SJCRH30 (cell line): ENCODE measurements at places on chromosomes 2 and 18. TPM values are rescaled to one million over a fixed set of nuclear protein-coding genes. Genes with fewer than 3 reads are reported as not detected.

USP14 gene
- 23.1 and 24.9 TPM in 2 replicates for total RNA-seq

GRCh38 chr18:61679836-61680235, 213.0 kb downstream of the RNF152 start:
- no peak for DNase-seq

GRCh38 chr2:107174171-107174570, 288.2 kb upstream of the ST6GAL2 start:
- peak; percentile 22 for DNase-seq

SLC9A4 gene
- total RNA-seq, result 0.04 TPM in 1 of 2 replicates, not detected in the other

DNA sequence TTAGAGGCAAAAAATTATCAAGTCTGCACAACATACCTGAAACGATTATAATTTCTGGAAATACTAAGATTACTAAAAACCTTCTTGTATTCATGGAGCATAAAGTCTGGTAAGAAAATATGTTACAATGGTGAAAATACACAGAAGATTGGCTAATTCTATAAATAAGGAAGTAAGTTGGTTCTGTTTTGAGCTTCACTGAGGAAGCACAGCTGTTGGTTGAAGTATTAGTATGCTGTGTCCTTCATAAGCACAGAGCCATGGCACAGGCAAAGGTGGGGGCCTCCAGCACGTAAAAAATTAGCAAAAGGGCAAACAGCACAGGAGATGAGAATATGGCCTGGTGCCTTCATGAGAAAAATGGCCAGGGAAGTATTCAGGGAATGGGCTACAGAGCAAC, 40.4 kb upstream of the ANKRD62 start:
- no peak for DNase-seq

NFATC1 gene
- total RNA-seq, result 4.9 and 5.7 TPM in 2 replicates

- no peak for DNase-seq
These were observed 11.3 kb downstream of the SPR start for GRCh38 chr2:72898585-72898906.

DNA sequence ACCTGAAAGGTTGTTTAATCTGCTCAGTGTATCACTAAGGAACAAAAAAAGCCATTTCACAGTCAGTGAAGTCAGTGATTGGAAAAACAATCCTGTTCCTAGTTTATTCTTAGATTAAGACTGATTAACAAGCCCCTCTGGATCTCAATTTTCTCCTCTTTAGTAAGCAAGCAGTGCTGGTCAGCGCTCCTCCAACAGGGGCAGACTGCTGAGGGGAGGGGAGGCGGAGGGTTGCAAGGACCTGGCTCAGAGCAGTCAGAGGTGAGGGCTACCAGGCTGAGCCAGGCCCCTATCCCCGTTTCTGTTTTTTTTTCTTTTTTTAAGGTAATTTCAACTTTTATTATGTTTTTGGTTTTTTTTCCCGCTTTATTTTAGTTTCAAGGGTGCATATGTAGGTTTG, 24.7 kb upstream of the KCNS3 start:
- no peak for DNase-seq

DNA sequence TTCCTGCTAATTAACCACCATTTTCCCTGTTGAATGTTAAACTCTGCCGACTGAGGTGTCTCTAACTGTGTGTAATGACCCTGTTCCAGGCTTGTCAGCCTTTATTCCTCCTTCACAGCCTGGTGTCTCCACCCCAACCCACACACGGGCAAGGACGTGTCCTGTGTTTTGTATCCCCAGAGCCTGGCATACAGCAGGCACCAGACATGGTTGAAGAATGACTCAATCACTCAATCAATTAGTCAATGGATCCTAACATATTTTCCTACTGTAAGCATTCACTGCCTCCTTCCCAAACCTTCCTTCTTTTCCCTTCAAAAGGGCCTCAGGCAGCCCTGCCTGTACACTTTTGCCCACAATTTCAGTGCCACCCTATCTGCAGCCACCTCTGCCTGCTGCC, 2.7 kb upstream of the TNS1 start:
- DNase-seq, result no peak

- peak; percentile 67 for DNase-seq
These were observed 5.3 kb upstream of the CYP27C1 start for GRCh38 chr2:127225186-127225960.

DNA sequence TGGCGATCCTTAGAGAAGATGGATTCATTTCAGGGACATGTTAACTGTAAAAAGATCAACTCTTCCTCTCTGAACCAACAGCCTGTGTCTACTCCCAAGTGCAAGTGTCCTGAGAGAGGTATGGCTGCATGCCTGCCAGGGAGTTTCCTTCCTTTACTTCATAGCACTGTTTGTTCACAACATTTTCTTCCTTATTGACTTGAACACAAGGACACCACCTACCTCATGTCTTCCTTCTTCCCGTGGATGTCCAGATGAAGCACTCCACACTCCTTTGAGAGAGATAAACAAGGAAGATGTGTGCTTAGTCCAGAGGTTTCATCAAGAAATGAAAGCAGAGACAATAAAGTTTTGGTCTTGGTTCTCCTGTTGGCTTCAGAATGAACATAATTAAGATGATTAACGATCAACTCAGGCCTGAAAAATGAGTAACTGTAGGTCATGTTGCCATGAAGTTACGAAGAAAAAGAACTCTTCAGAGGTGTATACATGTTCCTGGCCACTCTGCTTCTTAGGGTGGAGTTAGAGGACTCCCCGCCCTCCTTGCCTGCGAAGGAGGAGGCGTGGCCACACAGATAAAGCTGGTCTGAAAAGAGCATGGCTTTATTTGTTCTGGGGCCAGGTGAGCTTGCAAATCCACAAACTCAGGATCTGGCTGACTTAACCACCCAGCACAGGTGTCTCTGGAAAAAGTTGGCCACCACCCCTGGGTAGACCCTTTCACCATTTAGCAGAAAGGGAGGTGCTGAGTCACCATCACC, 155.0 kb upstream of the KCTD1 start:
- no peak for DNase-seq

DNA sequence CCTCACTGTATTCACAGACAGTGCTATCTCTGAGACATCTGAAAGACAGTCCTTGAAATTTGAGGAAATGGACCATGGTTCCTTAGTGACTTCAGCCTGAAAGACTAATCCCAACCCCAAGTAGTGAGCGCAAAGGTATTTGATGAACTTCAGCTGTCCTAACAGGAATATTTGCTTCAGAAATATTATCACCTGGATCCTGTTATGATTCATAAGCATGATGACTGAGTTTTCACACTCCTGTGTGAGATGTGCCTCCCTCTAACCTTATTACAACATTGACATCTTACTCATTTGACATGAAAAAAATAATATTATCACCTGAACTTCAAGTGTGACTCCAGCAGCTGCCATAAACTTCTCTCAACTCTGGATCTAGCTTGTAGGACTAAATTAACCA, 11.6 kb upstream of the MRPL19 start:
- DNase-seq, result no peak

- DNase-seq, result no peak
These were observed 59.0 kb downstream of the BARD1 start for GRCh38 chr2:214750529-214750928.

DNA sequence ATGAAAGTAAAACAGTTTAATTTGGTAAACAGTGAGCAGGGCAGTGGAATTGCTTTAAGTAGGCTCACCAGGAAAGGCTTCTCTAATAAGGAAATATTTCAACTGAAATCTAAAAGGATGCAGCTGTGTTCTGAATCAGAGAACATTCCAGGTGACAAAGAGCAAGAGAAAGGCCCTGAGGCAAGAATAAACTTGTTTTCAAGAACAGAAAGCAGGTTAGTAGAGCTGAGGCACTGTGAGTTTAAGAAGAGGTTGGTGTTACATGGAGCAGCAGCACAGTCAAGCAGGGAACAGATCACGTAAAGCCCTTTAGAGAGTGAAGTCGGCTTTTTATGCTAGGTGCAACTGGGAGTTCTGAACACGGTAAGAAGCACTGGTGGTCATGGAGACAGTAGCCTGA, 57.0 kb upstream of the SCN1A start:
- no peak for DNase-seq

PRKAG3 gene
- total RNA-seq, result 0.13 and 0.16 TPM in 2 replicates

DNA sequence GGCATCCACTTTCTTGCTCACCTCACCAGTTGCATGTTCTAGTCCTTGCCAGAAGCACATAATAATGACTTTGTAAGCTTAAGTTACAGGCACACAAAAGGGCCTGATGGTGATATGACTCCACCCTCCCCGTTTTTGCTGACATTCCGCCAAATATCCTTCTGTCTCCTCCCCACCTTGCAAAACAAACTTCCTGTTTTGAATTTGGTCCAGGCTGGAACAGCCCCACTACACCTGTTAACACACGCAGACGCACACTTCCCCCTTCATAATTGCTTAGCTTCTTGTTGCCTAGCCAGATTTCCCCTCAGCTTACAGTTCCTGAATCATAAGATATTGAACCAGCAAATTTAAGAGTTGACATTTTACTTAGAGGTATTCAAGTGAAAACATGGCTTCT, at the start of gene MGAT5:
Gene MGAT5, plus strand, starts transcription at position 269 of the 400 bp plus-strand sequence. CDS start 332 bp downstream, outside the sequence.
- DNase-seq, result no peak

- no peak for DNase-seq
These were observed 15.0 kb downstream of the RND3 start for GRCh38 chr2:150472511-150472899.

- no peak for DNase-seq
These were observed 477.1 kb downstream of the FBXO15 start for GRCh38 chr18:73670524-73670923.

DNA sequence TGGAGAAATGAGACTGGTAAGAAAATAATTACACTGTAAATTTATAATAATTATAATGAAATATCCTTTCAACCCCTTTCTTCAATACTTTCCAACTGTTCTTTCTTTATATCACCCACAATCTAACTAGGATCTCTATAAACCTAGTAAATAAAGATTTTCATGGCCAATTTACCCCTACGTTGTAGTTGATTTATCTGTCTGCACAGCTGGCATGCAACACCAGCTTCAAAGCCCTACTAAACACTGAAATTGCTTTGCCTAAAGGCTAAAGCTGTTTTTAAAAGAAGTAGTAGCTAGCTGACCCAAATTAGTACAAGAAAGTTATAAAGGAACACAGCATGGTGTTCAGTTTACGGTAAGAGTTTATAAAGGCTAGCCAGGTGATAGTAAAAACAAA, 140.1 kb downstream of the NOL4 start:
- no peak for DNase-seq

ALPI gene
- not detected in 2 replicates for total RNA-seq

DNA sequence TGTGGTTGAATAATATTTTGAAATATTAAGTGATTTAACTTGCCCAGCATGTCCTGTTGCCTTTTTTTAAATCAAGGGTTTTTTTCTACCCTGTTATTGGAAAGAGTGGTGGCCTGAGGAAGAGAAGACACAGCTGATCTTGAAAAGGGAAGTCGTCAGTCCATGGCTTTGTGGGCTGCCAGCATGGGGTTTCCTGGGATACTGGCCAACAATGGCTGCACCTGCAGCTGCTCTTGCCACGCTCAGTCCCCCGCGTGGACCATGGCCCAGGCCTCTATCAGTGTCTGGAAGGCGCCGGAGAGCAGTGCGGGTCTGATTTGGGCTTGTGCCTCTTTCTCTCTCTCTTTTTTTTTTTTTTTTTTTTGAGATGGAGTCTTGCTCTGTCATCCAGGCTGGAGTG, 99.3 kb downstream of the ASB1 start:
- peak; percentile 15 for DNase-seq

DNA sequence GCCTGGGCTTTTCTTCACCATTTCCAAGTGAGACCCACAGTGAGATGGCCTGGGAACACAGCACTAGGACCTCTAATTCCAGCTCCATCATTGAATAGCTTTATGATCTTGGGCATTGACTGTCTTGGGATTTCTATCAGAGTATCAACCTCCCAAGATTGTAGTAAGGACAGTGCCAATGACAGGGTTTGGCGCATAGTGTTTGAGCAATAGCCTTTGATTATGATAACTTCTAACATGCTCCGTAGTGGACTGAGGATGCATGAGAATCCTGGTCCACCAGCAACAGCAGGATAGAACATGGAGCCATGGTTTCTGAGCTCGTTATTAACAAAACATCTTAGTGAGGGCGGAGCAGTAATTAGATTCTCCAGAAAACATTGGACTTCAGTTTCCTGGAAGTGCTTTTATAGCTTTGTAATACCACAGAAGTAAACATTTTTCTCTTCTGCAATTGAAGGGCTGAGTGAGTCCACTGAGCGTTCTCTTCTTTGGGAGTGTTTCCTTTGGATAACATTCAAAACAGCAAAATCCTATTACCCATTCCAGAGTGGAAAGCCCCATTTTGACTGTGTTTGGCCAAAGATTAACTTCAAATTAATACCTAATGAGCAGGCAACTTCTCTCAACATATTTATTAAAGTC, 63.7 kb downstream of the IL1R2 start:
- no peak for DNase-seq

CNDP1 gene
- not detected in 2 replicates for total RNA-seq

EGR4 gene
- total RNA-seq, result not detected in 2 replicates

DNA sequence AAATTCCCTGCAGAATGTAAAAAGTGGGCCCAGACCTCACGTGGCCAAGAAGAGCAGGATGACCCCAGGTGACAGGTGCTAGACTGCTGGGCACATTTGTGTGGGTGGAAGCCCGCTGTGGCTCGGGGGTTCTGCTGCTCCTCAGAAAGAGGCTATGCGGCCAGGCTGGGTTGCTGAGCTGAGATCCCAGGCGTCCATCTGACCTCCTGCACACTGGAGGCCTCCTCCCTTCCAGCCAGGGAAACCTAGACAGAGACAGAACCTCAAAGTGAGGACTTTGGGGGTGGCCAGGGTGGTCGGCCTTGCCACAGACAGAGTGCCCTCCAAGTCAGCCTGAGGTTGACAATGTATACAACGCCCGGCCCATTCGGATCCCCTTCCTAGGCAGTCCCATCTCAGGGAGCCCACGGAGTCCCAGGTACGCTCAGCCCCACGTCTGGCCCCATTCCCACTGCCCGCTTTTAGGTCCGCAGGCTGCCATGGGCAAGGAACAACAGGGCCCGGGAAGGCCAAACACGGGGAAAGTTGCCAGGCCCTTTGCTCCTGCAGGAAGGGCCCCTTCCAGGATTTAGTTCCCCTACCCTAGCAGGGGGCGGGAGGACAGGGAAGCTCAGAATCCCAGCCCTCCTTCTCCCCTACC, 75.6 kb downstream of the KIAA2012 start:
- no peak for DNase-seq

GRCh38 chr2:47916412-47916811, 10.1 kb upstream of the FBXO11 start:
- no peak for DNase-seq

PRADC1 gene
- 28.9 and 42.0 TPM in 2 replicates for total RNA-seq

DPP10 gene
- total RNA-seq, result not detected in 2 replicates

NCKAP1 gene
- total RNA-seq, result 108 and 118 TPM in 2 replicates

GRCh38 chr2:142422041-142422440, 291.2 kb upstream of the LRP1B start:
- no peak for DNase-seq

ZNF892 gene
- total RNA-seq, result 5.3 and 6.8 TPM in 2 replicates
